ENCODE measurements at places on chromosomes 5 and 9.

DNA sequence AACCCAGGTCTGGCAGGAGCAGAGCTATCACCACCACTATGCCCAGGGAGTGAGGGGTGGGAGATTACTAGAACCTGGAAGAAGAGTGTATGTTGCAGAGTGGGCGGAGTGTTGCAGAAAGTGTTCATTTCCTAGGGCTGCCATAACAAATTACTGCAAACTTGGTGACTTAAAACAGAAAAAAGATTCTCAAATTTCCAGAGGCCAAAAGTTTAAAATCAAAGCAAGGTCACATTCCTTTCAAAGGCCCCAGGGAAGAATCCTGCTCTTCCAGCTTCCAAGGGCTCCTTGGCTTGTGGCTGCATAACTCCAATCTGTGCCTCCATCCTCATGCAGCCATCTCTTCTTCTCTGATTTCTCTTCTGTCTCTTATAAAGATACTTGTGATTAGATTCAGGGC lies 30.6 kb upstream of the SPINK4 start:
- DNase-seq, result no peak

- DNase-seq, result no peak
Measured at GRCh38 chr9:95666096-95666784, 149.5 kb upstream of the PTCH1 start.

DNA sequence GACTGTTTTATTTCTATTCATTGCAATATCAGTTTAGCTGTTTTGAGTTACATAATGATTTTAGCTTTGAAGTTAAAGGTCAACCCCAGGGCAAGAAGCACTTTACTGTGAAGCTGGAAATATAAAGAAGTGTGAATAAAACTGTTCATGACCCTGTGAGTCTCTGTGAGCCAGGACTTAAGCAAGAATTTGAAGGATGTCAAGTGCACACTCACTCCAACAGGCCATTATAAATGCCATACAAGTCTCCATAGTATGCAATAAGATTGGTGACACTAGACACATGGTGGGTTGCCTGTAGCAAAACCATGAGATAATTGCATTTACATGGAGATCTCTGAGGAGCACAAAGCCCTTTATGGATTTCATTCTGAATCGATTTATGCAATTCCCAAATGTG lies 318.7 kb upstream of the ITGA1 start:
- DNase-seq, result no peak

GRCh38 chr9:74493512-74493911 lies 3.6 kb upstream of the RORB start:
- no peak for DNase-seq

DNA sequence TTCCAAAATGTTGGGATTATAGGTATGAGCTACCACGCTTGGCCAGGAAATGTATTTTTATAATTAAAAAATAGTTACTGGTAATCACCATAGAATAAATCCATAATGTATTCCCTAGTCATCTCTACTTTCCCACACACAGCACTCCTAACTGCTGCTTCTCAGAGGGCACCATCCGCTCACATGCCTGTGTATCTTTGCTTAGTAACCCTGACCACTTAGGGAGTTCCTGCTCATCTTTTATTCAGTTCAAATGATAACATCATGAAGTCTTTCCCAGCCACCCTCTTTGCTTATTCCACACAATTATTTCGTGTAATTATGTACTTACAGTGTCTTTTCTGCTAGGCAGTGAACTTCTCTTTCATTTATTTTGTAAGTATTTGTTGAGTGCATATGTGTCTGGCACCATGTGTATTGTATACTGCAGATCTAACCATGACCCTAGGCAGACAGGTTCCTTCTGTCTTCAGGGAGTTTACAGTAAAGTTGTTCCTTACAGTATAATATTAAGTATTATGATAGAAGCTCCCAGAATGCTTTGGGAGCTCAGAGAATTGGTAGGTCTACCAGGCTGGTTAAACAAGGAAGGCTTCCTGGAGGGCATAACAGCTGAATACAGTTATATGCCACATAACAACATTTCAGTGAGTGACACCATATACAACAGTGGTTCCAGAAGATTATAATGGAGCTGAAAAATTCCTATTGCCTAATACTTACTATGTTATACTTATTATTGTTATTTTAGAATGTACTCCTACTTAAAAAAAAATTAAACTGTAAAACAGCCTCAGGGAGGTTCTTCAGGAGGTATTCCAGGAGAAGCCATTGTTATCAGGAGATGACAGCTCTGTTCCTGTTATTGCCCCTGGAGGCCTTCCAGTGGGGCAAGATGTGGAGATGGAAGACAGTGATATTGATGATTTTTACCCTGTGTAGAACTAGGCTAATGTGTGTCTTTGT lies 39.2 kb downstream of the DCAF10 start:
- no peak for DNase-seq

GRCh38 chr5:135702191-135702590 lies 123.4 kb upstream of the CXCL14 start:
- no peak for DNase-seq

GRCh38 chr9:26955222-26955903 lies 849 bp upstream of the IFT74 start:
- no peak for DNase-seq

- DNase-seq, result no peak
Measured at GRCh38 chr5:91288118-91288916, 94.8 kb downstream of the ARRDC3 start.

- DNase-seq, result no peak
Measured at GRCh38 chr9:136380381-136380780, 6.9 kb upstream of the CARD9 start.

DNA sequence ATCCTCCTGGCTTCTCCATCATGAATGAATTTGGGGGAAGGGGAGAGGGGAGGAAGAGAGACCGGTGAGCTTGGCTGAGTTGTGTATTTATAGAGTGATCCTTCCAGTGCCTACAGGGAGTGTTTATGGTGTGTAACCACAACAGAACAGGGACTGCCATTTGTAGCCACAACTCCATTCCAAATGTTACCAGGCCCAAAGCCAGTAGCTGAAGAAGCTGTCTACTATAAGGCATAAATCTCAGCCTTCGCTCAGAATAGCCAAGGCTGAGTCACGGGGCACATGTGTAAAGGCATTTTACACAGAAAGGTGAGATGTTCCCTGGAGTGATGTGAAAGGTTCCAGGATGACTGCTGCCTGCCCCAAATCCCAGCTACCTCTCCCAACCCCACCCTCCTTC lies 2.5 kb downstream of the TMEM252 start:
- no peak for DNase-seq

DNA sequence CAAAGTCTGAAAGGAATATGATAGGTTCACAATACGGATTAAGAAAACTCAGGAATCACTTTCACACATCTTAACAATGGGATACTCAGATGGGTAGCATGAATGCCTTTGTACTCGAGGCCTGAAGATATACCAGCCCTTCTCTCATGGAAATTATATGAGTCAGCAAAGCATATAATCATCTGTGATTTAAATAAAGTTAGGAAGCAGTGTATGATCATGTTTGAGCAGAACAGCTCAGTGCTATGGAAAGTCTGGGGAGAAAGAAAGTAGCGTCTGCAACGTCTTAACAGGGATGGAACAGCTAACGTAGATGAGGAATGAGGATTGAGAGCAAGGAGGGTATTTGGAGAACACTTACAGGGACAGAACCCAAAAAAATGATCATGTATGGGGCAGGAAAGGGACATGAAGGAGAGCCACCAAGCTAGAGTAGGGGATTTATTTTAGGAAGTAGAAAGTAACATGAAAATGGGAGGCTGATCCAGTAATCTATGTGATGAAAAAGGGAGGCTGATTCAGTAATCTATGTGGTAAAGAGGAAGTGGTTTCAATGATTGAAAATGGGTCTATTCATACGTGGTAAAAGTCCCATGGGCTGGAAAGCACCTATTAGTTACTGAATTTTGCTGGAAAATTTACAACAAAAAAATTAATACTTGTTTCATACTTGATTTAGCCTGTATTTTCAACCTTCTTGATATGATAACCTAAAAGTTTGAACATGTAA lies 85.9 kb downstream of the GNA14 start:
- DNase-seq, result no peak

GRCh38 chr5:148469501-148469935 lies 85.8 kb downstream of the FBXO38 start:
- no peak for DNase-seq

DNA sequence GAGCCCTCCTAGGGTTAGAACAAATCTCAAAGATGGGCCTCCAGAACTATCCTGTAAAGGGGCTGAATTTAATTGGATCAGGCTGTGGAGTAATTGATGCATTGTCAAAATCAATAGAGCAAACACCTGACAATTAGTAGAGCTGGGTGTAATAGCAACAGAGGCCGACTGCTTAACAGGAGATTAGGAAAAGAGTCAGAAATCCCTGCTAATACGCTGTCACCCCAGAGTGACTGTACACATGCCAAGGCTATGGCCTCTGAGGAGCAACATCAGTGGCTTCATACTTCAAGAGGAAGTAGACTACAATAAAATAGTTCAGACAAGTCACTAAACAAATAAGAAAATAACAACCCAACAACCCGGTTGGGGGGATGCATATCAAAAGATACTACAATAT lies 18.7 kb upstream of the GRPEL2 start:
- no peak for DNase-seq

DNA sequence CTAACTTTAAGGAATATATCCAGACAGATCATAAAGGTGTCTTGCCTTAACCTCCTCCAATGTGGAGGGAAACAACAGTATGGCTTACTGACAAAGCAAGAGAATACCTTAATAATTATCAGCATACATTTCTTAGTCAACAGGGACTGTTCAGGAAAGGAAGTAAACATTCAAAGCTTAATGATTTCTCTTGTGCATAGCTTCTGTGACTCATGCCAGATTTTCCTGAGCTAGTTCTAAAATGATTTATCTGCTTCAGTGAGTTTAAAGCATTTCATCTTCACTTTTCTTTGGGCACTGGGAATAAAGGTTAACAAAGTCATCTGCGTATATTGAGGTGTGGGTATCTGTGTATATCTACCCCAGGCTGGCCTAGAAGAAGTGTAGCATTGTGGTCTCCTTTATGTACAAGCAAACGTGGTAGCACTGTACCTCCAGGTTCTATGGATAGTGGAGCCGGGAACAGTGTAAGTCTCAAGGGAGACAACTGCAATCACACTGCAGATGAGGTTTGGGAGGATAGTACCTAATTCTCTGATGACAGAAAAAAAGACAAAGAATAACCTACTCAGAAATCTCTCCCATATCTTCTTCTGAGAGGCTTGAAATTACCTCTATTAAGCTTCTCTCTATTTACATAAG lies 284.1 kb downstream of the HCN1 start:
- DNase-seq, result no peak

- DNase-seq, result no peak
Measured at GRCh38 chr5:126452477-126452876, 29.3 kb downstream of the GRAMD2B start.

- DNase-seq, result peak; percentile 31
Measured at GRCh38 chr5:113195771-113196170, 219.2 kb downstream of the DCP2 start.

GRCh38 chr5:174626369-174626920 lies 97.9 kb upstream of the MSX2 start:
- DNase-seq, result no peak
